ENCODE measurements at places on chromosomes 1 and 21. TPM values are rescaled to one million over a fixed set of nuclear protein-coding genes. Genes with fewer than 3 reads are reported as not detected.

GRCh38 chr1:7223334-7224080, 438.3 kb downstream of the CAMTA1 start:
- DNase-seq: no peak

REG4 gene
- 79.4 TPM for polyA plus RNA-seq

- no peak for DNase-seq
These were observed 5.1 kb downstream of the SRSF4 start for GRCh38 chr1:29176576-29176975.

PBX1 gene
- polyA plus RNA-seq: 14.0 TPM

DNA sequence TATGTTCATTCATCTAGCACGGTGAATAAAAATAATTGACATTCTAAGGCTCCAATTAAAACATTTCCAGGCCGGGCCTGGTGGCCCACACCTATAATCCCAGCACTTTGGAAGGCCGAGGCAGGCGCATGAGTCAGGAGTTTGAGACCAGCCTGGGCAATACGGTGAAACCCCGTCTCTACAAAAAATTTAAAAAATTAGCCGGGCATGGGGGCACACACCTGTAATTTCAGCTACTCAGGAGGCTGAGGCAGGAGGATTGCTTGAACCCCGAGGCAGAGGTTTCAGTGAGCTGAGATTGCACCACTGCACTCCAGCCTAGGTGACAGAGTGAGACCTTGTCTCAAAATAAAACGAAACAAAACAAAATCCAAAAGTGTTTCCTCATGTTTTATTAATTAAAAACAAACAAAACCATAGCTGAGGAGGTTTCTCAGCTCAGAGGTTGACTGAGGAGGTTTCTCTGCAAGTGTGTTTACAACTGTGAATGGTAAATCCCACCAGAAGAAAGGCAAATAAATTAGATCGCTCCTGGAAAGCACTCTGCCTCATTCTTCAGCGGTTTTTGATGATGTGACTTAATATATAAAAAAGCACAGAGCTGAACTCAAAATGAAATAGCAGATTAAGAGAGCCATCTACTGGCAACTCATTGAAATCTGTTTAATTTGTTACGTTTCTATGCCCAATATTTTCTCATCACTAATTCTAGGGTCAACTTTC, 37.7 kb upstream of the ATG4C start:
- DNase-seq: peak; percentile 50

DNA sequence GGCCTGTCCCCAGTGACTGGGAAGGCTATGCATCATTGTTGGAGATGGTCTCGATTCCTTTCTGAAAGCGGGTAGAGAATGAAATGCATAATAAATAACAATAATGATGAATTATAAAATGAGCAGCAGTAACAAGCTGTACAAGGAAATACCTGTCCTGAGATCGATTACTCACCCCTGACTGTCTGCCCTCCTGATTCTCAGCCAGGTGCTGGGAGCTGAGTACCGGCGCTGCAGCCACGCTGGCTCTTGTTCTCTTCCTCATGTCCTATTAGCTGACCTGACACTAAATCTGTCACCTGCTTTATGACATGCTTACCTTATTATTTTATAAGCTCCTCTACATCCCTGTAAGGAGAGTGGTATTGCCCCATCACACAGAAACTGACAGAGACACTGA, 3.4 kb downstream of the AGPAT3 start:
- DNase-seq: no peak

DNA sequence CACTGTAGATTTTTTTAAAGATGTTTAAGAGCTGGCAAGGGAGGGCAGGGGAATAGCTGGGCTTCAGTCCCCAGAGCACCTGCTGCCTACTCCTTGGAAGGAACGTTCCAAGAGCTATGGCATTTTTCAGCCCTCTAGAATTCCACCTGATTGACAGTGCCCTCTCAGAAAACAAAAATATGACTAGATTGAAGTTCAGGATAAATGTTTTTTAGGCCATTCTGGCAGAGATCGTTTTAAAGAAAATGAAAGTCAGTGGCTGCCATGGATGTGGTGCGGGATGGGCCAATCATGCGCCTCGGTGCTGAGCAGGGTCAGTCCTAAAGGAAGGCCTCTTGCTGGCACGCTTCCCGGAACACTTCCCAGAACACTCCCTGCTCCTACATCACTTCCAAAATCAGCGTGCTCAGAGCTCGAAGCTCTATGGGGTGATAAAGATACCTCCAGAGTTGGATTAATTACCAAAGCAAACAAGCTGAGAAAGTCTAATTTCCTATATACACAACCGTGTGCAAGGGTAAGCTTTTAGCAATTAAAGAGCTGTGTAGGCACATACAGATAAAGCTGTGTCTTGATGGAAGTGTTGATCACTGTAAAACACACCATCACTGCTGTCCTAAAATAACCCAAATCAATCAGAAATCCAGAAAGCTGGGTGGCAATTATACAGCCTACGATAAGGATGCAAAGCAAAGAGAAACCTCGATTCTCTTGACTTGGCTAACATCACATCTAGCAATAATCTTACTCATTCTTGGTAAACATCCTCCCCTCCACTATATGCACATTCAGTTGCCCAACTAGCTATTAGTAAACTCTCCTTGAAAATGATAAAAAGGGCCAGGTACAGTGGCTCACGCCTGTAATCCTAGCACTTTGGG, 34.6 kb downstream of the TGFBR3 start:
- DNase-seq: peak; percentile 79

- no peak for DNase-seq
These were observed 91.6 kb downstream of the KAZN start for GRCh38 chr1:14689996-14690615.

- no peak for DNase-seq
These were observed 59.8 kb downstream of the GNG12 start for GRCh38 chr1:67773462-67773861.

LHX8 gene
- 0.37 TPM for polyA plus RNA-seq

CCDC27 gene
- polyA plus RNA-seq: 0.73 TPM

- DNase-seq: no peak
These were observed 977 bp downstream of the TRAF3IP3 start for GRCh38 chr1:209756615-209757445.

TOR1AIP1 gene
- polyA plus RNA-seq: 25.9 TPM

- DNase-seq: no peak
These were observed 128.0 kb upstream of the IRF2BP2 start for GRCh38 chr1:234737967-234738314.

- no peak for DNase-seq
These were observed 3.6 kb upstream of the NPPA start for GRCh38 chr1:11851180-11851579.

GRCh38 chr1:162697140-162697895, 65.1 kb downstream of the DDR2 start:
- DNase-seq: peak; percentile 48

- no peak for DNase-seq
These were observed 97.0 kb downstream of the PLD5 start for GRCh38 chr1:242427519-242427918.

DNA sequence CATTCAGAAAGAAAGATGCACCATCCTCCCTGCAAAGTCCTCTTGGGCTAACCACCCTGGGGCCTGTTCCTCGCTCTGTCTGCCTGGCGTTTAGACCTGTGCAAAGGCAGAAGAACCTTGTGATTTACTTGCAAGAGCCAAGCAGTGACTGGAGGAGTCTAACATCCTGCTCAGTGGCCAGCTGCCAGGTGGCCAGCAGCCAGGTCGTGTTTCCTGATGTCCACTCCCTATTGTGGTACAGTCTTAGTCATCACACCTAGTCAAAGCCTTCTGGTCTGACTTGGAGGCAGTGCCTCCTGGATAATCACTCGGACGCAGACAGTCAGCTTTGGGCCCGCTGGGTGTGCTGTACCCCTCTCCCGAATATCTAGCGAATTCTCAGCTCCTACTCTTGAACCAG, 118.1 kb downstream of the PGBD5 start:
- peak; percentile 52 for DNase-seq

GRCh38 chr1:163922743-163923201, 601.0 kb downstream of the NUF2 start:
- DNase-seq: no peak

GRCh38 chr1:110394493-110394820, 3.6 kb upstream of the SLC16A4 start:
- no peak for DNase-seq

GRCh38 chr1:2088458-2088857, 38.2 kb downstream of the PRKCZ start:
- no peak for DNase-seq

- DNase-seq: peak; percentile 73
These were observed 69.0 kb downstream of the SLC35A3 start for GRCh38 chr1:100038660-100039287.

- no peak for DNase-seq
These were observed 20.3 kb downstream of the AJAP1 start for GRCh38 chr1:4674676-4675075.
